Hypothalamus (tissue), 51 donors: ENCODE measurements at places on chromosomes 4 and X.

DNA sequence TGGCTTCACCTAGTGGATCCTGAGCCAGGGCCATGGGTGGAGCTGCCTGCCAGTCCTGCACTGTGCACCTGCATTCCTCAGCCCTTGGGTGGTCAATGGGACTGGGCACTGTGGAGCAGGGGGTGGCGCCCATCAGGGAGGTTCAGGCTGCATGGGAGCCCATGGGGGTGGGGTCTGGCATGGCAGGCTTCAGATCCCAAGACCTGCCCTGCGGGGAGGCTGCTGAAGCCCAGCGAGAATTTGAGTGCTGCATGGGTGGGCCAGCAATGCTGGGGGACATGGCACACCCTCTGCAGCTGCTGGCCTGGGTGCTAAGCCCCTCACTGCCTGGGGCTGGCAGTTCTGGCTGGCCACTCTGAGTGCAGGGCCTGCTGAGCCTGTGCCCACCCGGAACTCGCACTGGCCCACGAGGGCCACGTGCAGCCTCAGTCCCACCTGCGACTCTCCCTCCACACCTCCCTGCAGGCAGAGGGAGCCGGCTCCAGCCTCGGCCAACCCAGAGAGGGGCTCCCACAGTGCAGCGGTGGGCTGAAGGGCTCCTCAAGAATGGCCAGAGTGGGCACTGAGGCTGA, 270.0 kb downstream of the CENPC start:
- no peak for DNase-seq

GRCh38 chrX:17376431-17377077, 1.6 kb downstream of the NHS start:
- DNase-seq, result no peak

DNA sequence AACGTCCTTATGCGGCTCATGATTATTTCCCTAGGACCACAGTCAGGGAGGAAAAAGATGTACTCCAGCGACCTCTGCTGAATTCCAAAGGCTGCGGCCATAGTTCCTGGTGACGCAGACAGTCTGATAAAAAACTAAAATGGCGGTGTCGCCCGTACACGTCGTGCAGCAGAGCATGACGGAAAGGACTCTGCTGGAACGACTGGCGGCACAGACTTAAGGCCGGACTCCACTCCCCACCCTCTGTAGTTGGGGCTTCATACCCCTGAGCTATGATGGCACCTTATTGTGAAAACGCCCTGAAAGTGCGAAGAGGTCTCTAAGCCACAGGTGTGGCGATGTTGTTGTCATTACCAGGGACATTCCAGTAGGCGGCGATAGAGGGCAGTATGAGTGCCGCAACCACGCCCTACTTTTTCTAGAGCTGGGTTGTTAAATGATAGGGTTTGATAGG, 90.0 kb upstream of the EDA2R start:
- peak; percentile 17 for DNase-seq

GRCh38 chr4:84582988-84583875, at the start of gene CDS1:
Gene CDS1, plus strand, starts transcription at chr4:84583127. Its CDS starts 275 bp downstream, at chr4:84583402.
- peak; percentile 21 for DNase-seq

- DNase-seq, result no peak
These were observed 44.1 kb upstream of the NEUROG2 start for GRCh38 chr4:112560084-112560483.

- DNase-seq, result no peak
These were observed 66.0 kb downstream of the CBLL2 start for GRCh38 chrX:22338740-22339139.

DNA sequence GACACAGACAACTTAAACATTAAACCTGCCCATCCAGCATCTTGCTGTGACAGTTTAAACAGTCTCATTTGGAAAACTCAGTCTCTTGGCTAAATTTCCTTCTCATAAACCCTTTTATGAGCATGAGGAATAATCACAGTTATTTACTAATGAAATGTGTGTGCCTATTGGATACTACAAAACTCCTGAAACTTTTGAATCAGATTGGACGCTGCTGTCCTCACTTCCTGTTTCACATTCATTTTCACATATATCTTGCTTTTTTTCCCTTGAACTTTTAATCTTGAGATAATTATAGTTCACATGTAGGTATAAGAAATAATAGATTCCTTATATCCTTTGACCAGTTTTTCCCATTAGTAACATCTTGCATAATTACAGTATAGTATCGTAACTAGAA, 111.7 kb downstream of the CDKL5 start:
- DNase-seq, result no peak

GRCh38 chr4:151673908-151674520, 86.8 kb downstream of the GATB start:
- no peak for DNase-seq

DNA sequence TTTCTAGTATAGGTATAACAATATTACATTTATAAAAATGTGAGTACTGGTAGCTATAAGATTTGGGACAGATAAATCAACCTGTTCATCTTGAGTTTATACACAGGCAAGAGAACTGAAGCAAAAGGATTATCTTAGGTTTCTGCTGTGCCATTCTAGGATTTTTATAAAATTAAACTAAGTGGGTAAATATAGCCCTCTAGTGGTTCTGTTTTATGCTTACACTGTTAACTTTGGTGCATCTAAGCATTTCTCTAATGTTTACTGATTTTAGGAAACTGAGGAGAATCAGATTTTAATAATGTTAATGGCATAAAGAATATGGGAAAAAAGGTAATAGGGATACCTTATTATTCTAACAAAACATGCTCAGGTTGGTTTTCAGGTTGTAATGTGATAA, 1.1 kb upstream of the RRH start:
- DNase-seq, result no peak

GRCh38 chrX:130055103-130055502, 55.2 kb downstream of the ELF4 start:
- no peak for DNase-seq

- DNase-seq, result peak; percentile 0
These were observed 731 bp downstream of the BRWD3 start for GRCh38 chrX:80808881-80809411.

GRCh38 chr4:118158763-118159375, 124.6 kb downstream of the NDST3 start:
- DNase-seq, result no peak

DNA sequence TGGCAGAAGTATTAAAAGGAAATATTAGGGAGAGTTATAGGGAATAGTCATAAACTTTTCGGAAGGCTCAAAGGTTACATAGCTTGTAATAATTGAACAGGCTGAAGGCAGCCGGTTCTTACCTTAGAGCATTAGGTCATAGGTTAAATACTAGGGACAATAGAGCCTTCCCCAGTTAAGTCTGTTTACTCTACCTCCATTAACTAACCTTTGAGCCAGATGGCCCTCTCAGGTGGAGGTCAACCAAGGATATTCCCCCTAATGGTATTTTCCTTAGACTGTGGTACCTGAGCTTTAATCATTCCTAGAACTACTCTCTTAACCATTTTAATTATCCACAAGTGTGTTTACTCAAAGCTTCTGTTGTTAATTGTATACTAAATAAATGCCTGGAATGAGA, 920.9 kb upstream of the PABPC4L start:
- no peak for DNase-seq

DNA sequence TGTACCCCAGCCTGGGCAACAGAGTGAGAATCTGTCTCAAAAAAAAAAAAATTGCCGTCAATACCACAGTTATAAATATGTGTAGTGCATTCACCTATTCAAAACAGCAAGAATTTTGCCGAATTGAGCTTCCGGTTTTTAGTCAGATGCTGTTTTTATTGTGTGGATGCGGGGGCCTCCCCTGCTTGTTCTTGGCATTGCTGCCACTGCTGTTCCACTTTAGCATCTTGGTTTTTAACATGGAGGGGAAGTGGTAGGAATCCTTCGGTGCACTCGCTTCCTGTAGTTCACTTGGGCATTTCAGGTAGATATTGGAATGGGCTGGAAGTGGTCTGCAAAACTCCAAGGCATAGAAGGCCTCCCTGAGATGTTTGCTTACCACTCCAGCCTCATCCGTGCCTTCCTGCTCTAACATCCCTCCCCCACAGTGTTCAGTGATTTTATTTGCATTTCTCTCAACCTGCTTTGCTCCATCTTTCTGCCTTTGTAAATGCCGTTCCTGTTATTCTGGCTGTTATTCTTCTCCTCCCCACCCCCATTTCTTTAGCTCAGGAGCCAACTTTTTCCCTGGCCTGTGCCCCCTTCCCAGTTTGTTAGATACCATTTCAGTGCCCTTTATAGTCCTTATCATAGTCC, 25.5 kb downstream of the MOB1B start:
- no peak for DNase-seq

DNA sequence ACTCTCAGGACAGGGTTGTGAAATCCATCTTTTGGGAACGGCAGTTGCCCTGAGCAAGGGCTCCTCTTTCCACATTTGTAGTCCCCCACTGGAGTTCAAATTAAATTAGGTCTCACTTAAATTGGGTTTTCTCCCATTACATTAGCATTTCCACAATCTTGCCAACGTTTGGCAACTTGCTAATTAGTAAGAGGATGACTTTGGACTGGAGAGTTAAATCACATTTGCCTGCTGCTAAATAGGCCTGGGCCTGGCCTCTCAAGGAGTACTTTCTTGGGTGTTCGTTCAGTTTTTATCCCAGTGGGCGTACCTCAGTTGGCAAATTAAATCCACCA, 33.8 kb downstream of the TNIP3 start:
- no peak for DNase-seq
